Pons (tissue), 1 donor: ENCODE measurements at places on chromosomes 12 and 14.

- no peak for DNase-seq
Measured at GRCh38 chr12:122395319-122395718, 27.1 kb downstream of the CLIP1 start.

GRCh38 chr14:50092006-50092555 lies 24.3 kb downstream of the VCPKMT start:
- no peak for DNase-seq

- DNase-seq, result peak; percentile 31
Measured at GRCh38 chr14:28756884-28757570, 9.6 kb upstream of the FOXG1 start.

DNA sequence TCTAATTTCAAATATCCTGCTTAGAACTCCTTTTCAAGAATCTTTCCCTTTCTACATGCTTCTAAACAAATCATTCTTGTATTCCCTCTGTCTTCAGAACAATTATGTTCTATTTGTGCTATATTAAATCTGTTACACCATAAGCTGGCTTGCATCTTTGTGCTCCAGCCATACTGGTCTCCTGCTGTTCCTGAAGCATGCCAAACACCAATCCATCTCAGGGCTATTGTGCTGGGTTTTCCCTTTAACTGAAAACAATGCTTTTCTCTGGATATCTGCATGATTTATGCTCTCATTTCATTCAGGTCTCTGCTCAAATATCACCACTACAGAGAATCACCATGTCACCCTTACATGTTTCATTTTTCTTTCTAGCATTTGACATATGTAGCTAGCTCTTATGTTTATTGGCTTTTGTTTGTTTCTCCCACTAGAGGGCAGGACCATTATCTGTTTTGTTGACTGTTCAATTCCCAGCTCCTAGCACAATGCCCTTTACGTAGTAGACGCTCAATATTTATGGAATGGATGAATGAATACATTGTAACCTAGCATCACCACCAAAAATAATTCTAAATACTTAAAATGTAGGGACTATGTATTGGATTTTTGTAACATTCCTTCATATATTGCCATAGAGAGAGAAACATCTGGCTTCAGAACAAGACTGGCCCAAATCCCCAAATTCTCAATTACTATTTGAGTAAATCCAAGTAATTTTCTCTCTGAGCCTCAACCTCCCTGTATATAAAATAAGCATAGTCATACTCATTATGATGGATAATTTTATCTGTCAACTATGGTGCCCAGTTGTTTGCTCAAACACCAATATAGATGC lies 302.0 kb upstream of the SYT1 start:
- peak; percentile 25 for DNase-seq

DNA sequence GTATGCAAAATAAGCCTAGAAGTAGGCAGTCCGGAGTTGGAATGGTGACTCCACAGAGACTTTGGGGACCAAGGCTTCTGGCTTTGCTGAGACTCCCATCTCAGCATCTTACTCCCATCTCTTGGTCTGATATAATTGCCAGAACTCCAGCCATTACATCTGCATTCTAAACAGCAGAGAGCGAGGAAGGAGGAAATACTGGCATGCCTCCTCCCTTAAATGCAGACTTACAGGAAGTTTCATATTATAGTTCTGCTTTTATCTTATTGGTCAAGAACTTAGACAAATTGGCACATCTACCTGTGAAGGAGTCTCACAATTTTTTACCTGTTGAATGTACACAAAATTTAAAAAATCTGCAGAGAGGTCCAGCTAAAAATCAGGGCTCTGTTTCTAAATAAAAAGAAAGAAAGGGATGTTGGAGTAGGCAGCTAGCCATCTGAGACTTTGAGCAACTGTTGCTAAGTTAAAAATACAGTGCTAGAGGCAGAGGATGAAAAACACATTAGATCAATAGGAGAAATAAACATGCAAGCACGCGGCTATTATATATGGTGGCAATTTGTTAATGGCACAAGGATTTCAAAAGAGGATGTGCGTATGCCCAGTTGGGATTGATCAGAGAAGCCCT lies 209.9 kb upstream of the HMGA2 start:
- no peak for DNase-seq

DNA sequence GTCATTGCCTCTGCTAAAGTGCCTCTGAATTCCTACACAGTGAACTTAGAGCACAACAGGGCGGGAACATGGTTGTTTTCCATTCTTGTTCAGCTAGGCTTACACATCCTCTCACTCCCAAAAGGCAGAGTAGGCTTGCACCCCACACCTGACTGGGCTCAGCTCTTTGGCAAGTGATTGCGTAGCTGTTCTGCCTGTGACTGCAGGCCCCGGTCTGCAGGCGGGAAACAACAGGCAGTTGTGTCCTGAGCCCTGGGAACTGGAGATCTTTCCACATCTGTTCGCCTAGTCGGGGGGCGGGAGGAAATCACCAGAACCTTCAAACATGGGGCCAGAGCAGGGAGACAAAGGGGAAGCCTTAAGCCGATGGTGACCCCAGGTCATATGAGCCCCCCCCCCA lies 274.7 kb downstream of the ZFP36L1 start:
- DNase-seq, result no peak

DNA sequence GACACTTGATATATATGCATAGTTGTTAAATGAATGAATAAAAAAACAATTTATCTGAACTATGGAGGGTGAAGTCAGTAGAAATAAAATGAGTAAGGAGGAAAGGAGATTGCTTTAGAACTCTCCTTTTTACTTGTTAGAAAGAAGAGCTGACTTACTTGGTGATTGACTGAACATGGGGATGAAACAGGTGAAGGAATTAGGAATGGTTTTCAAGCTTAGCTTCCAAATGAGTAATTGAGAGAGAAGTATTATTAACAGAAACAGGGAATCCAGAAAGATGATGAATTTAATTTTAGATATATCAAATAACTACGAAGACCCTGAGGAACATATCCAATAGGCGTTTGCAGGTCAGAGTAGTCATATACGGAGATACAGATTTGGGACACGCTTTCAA lies 33.6 kb upstream of the EMP1 start:
- DNase-seq, result no peak
